ENCODE measurements at places on chromosomes 12 and 14. TPM values are rescaled to one million over a fixed set of nuclear protein-coding genes. Genes with fewer than 3 reads are reported as not detected.

DNA sequence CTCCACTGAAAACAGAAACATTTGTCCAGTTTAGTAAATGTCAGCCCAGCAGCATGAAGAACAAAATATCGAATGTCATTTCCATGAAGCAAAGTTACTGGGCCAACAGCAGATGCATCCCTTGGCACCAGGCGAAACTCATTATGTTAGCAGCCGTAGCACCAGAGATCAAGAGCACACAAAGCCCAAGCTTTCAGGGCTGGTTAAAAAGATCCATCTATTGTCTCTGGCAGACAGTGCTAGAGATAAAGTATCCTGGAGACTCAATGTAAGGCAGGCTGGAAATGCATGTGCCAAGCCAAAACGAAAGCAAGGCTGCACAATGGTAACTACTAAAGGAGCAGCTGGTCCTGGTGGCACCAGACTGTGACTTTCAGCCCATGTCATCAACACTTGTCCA lies 120.3 kb upstream of the PLEKHG7 start:
- DNase-seq = no peak

- no peak for DNase-seq
Measured at GRCh38 chr12:62297321-62297720, 37.1 kb downstream of the USP15 start.

GRCh38 chr14:50785457-50786063 lies 45.4 kb downstream of the NIN start:
- DNase-seq = no peak

DNA sequence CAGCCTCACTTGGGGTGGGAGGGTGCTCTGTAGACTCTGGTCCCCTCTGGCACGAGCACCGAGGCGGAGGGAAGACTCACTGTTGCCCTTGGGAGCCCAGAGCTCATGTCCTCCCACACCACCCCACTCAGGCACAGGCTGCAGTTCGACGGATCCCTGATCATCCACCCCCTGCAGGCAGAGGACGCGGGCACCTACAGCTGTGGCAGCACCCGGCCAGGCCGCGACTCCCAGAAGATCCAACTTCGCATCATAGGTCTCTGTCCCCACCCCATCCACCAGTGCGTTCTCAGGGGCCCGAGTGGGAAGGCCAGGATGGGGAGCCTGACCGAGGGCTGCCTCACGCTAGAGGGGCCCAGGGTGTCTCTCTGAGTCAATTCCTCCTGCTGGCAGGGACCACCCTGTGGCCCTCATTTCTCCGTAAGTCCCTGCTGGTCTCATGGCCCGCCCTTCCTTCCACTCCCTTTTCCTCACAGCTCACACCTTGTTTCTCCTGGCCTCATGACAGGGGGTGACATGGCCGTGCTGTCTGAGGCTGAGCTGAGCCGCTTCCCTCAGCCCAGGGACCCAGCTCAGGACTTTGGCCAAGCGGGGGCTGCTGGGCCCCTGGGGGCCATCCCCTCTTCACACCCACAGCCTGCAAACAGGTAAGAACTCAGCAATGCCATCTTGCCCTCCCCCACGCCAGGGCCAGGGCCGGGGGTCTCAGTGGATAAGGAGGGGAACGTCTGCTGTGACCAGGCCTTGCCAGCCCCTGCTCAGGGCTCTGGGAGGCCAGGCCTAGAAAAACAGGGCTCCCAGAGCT lies 27.0 kb downstream of the PAPLN start:
- no peak for DNase-seq

DNA sequence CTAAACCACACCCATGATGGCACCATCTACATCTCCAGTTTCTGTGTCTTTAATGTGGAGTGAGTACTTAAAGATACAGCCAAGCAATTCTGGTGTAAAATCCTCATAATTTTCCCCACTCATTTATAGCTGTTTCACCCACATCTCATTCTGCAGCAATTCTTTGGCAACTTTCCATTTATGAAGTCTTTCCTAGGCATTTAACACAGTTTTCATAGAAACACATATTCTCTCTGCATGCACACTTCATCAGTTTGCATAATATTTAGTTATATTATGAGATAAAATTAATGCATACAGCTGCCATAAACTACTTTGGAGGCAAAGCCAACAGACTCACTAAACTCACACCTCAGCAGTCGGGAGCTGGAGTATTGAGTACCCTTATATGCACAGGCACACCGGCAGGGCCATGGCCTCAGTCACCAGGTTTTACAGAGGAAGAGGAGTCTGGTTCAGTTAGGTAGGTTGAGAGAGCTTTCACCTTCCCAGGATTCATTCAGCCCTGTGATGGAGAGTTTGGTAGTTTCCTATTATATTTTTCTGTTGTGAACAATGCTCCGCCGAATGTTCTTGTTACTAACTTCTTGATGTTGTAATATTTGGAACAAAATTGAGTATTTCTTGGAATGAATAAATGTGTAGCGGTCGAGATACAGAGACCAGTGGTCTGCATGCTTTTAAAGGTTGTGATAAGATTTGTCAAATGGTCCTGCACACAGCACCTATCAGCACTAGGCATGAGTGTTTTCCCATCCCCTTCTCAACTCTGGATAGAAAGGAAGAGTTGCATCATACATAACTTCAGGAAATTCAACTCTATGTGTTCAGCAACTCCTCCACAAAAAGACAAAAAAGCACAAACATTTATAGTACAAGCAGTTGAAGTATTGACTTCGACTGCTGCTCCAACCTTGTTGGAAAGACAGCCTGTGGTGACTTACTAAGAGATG lies 123.5 kb downstream of the TTC8 start:
- no peak for DNase-seq

DNA sequence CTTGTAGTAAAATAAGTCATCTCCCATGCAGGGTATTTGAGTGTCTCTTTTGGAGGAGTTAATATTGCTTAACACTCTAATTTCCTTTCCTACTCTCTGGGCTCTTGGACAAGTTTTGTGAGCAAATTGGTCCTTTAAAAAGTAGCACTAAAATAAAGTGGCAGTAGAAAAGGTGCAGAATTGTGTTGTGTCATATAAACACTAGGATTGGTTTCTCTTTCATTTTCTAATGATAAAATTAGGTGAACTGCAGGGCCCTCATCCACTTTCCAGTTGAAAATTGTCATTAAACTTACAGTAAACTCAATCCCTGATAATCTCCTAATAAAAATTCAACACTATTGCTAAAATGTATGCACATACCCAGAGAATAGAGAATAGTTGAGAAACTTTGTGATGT lies 42.6 kb upstream of the REP15 start:
- no peak for DNase-seq

- DNase-seq = no peak
Measured at GRCh38 chr12:12068751-12069150, 2.0 kb upstream of the BCL2L14 start.

- DNase-seq = no peak
Measured at GRCh38 chr12:120736404-120737331, 11.0 kb downstream of the ACADS start.

DNA sequence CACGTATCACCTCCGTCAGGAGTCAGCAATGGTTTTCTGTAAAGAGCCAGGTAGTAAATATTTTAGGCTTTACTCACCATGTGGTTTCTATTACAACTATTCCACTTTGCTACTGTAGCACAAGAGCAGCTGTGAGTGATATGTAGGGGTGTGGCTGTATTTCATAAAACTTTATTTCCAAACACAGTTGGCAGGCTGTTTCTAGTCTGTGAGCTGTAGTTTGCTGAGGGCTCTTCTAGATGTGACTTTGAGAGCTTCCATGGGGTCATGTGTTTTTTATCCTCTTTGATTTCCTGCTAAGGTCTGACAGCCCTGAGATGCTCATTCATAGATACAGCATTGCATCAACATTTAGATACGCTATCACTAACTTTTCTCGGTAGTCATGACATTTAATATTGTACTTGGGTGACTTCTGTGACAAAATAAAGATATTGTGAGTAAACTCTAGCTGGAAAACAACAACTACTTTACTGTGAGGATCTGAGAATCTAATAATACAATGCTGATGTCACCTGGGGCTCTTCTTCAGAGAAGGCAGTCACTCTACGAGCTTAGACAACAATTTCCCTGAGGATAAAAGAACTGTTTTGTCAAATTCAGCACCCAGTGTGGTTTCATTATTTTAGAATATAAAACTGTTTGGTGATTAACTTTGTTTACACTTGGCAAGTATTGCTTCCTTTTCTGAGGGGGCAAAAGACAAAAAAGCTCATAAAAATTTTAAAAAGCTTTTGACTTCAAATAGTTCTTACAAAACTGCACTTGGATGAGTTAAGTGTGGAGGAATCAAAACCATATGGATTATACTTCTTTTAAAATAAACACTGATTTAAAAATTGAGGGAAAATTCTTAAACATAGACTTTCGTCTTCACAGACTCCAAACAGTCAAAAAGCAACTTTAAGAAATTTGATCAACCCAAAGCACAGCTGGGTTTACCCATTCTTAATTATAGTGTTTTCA lies 231.2 kb upstream of the DCN start:
- DNase-seq = no peak

- DNase-seq = no peak
Measured at GRCh38 chr12:55720894-55721444, 776 bp downstream of the RDH5 start.

- no peak for DNase-seq
Measured at GRCh38 chr14:95523815-95524448, 7.5 kb upstream of the SYNE3 start.

GRCh38 chr12:131603939-131604795 lies 106.7 kb upstream of the SFSWAP start:
- DNase-seq = no peak

DNA sequence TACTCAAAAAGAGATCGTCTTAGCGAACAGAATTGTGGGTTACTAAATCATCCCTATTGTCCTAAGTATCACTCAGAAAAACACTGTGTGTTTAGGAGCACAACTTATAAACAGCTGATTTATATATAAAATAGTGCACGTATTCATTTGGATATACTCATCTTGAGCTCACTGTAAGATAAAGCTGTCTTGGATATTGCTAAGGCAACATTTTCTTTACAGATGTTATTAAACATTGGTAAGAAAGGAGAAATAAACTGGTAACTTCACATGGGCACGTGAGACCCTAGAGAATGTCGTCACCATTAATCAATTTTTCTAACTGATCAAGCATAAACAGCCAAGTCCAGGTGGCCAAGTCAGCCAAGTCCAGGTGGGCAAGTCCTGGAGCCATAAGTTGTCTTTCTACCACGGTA lies 1.7 kb downstream of the PAWR start:
- DNase-seq = no peak

GRCh38 chr14:24481622-24482324 lies 26.3 kb downstream of the CMA1 start:
- peak; percentile 17 for DNase-seq

DNA sequence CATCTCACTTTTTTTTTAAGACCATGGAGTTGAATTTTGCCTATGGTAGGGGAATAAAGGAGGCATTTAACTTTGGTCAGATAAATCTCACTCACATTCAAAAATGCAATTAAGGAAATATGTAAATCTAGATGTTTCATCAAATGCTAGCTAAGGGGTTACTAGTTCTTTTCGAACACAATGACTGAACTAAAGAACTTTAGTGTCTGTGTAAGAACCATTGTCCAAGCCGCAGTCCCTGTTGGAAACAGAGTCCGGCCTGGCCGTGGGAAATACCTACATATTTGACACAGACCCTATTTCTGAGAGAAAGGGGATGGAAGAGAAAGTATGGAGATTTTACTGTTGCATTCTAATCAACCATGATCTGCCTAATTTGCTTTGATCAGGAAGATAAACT lies 17.4 kb downstream of the LGR5 start:
- no peak for DNase-seq

- no peak for DNase-seq
Measured at GRCh38 chr12:109600481-109600880, 26.9 kb downstream of the MVK start.

HOTAIR gene
- not detected for total RNA-seq

RND1 gene
- 4.2 TPM for total RNA-seq

NUP107 gene
- total RNA-seq = 73.1 TPM

ESPL1 gene
- total RNA-seq = 61.9 TPM

SERPINA10 gene
- not detected for total RNA-seq

TMEM263 gene
- total RNA-seq = 30.9 TPM

ADAM21 gene
- not detected for total RNA-seq

PGF gene
- total RNA-seq = 1.1 TPM

All from GM12878 (cell line).